AG04450 (cell line): ENCODE measurements at places on chromosomes 12 and 14.

DNA sequence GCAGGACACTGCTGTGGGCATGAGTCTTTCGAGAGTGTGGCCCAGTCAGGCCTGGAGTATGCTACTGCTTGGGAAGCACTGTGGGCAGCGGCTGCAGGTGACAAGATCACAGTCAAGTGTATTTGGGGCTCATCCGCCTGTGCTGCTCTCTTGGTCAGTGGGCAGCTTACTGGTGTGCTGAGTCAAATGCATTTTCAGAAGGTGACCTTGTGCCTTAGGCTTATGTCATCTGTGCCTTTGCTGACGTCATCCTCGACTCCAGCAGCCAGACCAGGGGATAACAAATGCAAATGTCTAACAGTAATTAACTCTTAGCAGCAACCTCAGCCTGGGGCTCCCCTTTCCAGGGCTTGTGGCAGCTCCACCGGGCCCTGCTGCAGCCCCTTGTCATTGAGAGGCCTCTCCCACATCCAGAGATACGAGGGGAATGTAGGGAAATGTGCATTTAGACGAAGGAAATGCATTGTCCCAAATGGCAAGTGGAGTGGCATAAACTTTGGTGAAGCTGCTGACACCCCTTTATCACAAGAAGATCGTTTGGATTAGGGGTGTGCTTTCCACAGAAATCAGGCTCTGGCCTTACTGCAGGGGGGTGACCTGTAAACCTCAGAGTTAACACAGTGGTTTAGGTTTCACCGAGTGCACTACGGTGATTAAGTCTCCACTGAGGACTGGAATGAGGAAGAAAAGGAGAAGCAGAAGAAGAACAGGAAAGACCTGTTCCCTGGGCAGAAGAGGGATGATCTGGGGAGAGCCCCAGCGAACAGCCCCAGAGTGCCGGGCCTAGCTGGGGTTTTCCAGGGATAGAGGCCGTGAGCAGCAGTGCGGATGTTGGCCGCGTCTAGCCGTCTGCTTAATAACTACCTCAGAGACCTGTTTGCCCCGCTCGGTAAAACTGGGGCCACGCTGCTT is 39.7 kb downstream of the PSMA6 start:
- DNase-seq = no peak

DNA sequence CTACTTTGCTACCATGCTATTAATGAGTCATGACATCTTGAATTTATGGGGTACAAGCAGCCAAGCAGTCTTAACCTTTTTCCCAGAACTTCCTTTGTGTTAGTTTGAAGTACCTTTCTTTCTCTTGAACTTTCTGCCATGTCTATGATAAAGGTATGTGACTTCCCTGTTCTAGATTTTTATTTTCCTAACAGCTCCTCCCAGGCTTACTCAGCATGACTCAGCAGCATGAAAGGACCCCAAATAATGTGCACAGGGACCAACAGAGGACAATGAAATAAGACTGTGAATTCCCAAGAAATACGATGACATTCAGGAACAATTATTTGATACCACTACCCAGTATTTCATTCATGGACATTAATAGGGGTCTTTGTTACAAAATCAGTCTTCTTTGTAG is 60.0 kb downstream of the TTC6 start:
- no peak for DNase-seq

DNA sequence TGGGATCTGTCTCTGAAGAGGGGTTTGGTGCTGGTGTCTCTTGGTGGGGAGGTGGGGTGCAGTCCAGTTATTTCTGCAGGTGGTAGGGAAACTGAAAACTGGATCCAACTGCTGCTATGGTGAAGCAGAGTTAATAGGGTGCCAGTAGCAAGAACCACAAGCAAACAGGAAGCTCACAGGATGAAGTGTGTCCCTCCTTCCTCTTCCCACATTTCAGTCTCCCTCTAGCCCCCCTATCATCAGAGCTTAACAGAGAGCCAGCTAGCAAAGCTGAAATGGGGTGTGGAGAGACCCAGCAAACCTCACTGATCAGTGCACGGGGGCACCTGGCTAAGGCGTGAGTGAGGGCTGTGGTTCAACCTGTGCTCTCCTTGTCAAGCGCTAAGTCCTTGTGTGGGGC is 69.1 kb upstream of the C12orf71 start:
- DNase-seq = no peak

DNA sequence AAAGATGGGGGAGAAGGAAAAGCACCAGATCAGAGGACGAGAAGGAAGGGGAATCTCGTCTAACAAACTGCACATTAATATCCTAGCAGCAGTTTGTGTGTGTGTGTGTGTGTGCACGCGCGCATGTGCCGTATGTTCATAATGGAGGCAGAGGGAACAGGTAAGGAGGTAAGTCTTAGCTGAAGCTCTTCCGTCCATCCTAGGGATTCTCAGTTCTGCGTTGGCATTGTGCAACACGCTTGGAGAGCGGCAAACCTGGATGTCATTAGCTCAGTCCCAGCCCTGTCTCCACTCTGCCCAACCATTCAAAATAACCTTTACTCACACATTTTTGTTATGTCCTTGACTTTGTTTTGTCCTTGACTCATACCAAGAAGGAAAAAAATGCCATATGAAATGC is 1.6 kb upstream of the C1R start:
- DNase-seq = no peak

DNA sequence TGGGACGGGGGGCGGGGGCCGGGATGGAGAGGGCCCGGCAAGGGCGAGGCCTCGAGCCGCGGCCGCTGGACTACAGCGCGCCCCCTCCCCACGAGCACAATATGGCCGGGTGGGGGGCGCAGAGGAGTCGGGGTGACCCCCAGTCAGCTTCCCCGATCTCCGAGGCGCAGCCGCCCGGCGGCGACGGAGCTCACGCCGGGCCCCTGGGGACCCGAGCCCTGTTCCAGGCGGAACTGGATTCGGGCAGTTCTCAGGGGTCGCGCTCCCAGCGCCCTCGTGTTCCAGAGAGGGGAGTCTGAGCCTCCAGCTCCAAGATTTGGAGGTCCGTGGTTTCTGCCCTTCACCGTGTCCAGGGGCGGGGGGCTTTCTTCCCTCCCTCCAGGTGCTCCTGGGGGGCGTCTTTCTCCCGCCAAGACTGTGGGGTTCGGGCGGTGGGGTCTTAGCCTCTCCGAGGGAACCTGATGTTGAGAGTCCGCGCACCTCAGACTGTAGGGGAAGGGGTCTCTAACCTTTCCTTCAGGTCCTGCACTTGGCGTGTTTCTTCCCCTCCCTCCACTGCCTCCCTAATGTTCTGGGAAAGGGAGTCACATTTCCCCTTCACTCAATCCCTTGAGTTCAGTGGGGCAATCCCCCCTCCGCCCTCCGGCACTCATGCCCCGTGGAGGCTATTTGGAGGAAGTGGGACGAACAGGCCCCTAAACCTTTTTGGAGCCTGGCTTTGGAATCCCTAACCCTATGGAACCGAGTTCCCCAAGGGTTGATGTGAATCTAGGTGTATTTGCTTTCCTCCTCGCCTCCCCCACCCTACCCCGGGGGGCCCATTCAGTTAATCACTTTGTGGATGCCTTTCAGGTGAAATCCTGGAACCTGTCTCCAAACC is 584 bp downstream of the ACVR1B start:
- DNase-seq = no peak

DNA sequence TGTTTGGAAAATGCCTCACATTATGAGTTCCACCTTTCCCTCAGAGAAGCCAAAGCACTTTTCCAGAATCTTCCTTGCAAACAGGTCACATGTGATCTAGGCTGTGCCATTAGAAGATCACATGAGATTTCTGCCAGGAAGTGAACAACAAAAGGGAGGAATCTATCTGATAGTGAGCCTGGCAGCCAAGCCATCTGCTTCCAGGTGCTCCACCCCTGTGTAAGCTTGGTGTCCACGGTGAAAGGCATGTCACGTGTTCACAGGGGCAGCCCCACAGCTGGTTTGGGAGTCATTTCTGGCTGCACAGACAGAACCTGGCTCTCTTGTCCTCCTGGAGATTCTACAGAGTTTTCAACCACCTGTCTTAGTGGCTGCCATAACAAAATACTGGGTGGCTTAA is 3.5 kb upstream of the KSR2 start:
- no peak for DNase-seq

GRCh38 chr14:104094709-104095425 is 9.4 kb downstream of the ASPG start:
- DNase-seq = no peak
